Stimulated activated CD4-positive, alpha-beta T cell treated with anti-CD3 and anti-CD28 coated beads, Interleukin-1b, Interleukin-23, amount 100 ng/mL, for 24 hours (primary cell): ENCODE measurements at places on chromosomes 5 and 9.

DNA sequence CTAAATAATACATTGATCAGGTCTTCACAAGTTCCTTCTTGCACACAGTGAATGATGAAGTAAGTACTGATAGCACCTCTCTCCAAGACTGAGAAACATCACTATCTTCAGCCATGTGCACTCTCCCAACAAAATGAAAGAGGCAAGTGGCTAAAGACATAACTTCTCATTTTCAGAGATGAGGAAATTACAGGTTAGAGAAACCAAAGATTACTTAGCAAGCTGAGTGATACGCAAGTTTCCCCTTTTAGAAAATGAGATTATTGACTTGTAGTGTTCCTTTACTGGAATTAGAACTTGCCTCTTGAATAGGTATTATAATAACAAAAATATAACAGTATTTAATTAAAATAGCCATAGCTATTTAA, 21.6 kb downstream of the CEMIP2 start:
- no peak for DNase-seq

GRCh38 chr9:113417370-113417769, 6.8 kb downstream of the C9orf43 start:
- no peak for DNase-seq

GRCh38 chr5:42021923-42022322, 96.8 kb downstream of the FBXO4 start:
- DNase-seq, result no peak

DNA sequence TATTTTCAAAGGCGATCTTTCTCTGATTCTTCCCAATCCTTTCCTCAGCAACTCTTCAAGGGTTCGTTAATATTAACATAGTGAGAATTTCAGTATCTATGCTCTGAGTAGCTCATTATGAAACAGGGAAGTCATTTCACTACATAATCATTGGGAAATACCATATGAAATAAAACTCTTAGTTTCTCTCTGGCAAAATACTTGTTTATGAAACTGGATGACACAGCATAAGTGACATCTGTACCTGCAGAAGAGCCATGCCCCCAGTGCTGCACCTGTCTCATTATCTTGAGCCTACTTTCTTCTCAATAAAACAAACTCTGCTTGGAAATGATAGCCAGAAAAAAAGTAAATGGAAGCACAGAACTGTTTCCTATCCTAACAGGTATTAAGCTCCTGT, 33.8 kb upstream of the OTULIN start:
- no peak for DNase-seq

DNA sequence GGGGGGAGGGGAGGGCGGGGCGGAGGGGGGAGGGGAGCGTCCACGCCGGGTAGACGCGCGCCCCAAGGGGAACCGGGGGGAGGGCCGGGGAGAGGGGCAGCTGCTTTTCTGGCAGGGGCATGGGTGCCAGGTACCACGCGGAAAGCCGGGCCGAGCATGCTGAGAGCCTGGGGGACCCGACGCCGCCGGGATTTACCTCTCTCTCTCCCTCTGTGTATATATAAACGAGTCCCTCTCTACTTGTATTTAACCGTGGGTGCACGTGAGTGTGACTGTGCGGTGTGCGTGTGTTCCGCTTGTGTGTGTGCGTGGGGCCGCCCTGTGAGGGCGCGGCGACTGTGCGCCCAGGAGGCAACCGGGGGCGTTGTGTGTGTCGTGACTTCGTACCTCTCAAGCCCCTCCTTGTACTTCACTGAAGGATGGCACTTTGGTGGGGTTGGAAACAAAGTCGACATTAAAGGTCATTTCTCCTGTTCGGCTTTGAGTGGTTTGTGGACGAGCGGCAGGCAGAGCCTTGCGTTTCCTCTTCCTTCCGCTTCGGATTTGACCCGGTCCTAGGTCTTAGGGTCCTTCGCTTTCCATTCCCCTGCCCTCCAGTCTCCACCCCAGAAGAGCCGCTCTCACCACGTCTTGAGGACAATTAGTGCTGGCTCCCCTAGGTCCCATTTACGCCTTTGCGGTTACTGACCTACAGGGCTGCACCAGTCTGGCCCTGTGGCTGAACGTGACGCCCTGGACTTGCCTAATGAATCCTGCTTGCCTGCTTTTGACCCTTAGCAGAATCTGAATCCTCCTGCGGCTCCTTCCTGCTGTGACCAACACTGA, 36.2 kb upstream of the TTC1 start:
- DNase-seq, result no peak

DNA sequence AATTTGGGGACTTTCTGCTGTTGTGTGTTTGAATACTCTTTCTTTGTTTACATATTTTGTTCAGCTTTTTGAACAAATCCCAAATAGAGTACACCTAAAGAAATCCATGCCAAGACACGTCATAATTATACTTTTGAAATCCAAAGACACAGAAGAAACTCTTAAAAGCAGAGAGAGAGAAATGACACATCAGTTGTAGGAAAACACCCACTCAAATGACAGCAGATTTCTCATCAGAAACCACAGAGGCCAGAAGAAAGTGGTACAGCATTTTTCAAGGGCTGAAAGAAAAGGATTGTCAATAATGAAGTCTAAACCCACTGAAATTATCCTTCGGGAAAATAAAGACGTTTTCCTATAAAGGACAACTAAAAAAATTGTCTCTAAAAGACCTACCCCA, 378.6 kb downstream of the GADD45G start:
- no peak for DNase-seq

DNA sequence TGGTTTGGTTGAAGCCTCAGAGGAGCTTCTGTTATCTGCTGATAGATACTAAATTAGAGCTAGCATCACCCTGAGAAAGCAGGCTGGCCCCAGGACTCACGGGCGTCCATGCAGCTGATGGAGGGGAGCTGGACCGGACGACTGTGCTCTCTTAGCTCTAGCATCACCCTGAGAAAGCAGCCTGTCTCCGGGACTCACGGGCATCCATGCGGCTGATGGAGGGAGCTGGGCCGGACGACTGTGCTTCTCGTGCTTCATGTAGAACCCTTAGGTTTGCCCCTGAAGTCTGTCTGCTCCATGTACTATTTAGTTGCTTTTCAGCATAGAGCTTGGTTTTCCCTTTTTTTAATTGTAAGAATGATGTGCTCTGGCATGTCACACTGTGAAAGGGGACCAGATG, 16.3 kb upstream of the LTC4S start:
- no peak for DNase-seq

GRCh38 chr9:23798325-23798724, 27.7 kb downstream of the ELAVL2 start:
- no peak for DNase-seq

- DNase-seq, result no peak
Measured at GRCh38 chr9:100126423-100126822, 27.4 kb downstream of the INVS start.

GRCh38 chr5:179964015-179964414, 56.3 kb upstream of the TBC1D9B start:
- no peak for DNase-seq

DNA sequence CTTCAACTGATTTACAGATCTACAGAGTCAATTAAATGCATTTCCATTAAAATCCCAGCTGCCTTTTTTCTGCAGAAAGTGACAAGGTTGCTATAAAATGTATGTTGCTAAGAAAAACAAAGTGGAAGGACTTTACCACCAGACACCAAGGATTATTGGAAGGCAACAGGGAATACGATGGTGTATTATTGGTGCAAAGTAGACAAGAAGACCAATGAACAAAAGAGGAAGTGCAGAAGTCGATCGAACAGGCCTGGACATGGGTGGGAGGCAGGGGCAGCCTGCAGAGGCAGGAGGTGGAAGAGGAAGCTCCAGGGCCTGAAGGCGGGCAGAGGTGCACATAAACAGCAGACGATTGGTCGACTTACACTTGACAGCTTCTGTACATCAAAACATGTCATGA, 10.6 kb upstream of the SLC6A19 start:
- DNase-seq, result no peak

GRCh38 chr5:119270121-119270565, 85.7 kb upstream of the TNFAIP8 start:
- DNase-seq, result no peak

GRCh38 chr5:147989994-147990393, 73.8 kb upstream of the SPINK5 start:
- DNase-seq, result no peak

DNA sequence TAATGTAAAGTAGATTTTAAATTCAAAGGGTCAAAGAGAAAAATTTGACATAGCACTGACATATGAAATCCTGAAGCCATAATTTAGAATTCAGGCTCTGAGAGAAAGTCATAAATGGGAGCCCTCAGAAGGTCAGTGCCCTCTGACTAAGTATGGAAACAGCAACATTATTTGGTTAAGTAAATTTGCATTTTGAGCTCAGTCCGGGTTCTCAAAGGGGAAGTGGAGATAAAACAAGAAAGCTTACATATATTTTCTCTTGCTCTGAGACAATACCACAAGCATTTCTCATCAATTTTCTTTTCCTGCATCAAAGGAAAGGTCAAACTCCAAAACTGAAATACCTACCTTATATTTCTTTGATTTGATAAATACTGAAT, 348.0 kb downstream of the SEMA5A start:
- DNase-seq, result no peak

GRCh38 chr5:134086225-134086942, 28.1 kb upstream of the TCF7 start:
- no peak for DNase-seq
